ENCODE measurements at places on chromosomes 7 and 10. TPM values are rescaled to one million over a fixed set of nuclear protein-coding genes. Genes with fewer than 3 reads are reported as not detected.

- no peak for DNase-seq
These were observed 348.1 kb downstream of the GATA3 start for GRCh38 chr10:8402576-8402975.

Gene CCL24
- not detected for total RNA-seq

DNA sequence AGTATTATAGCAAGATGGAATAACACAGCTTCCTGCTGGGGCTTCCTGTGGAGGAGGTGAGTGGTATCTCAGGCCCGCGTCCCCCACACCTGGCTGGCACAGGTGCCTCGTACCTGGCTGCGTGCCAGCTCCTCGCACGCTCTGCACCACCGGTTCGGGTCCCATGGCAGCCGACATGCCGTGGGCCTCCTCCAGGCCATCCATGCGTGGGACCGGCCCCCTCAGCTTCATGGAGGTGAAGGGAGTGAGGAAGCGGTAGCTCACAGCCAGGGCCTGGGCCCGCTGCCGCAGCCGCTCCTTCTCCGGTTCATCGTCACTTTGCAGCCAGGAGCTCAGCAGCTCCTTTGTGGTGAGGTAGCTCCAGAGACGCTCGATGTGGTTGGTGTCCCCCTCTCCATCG, 90.4 kb downstream of the ITIH5 start:
- no peak for DNase-seq

Gene TMEM270
- total RNA-seq, result not detected

DNA sequence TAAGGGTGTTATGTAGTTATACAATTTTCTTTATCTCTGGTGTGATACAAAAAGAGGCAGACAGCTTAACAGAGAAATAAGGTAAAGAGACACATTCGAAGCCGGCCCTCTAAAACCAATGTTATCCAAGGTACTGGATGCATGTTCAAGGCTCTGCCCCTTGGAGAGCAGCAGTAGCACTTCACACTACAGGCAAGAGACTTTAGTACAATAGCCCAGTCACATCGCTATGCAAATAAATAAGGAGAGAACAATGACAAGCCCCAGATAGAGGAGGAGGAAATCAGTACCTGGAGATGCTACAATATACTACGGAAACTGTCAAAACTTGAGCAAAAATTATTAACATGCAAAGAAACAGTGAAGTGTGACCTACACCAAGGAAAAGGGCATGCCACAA, 111.1 kb downstream of the ITGB1 start:
- no peak for DNase-seq

- DNase-seq, result no peak
These were observed 152.9 kb upstream of the CSTF2T start for GRCh38 chr10:51852297-51852696.

DNA sequence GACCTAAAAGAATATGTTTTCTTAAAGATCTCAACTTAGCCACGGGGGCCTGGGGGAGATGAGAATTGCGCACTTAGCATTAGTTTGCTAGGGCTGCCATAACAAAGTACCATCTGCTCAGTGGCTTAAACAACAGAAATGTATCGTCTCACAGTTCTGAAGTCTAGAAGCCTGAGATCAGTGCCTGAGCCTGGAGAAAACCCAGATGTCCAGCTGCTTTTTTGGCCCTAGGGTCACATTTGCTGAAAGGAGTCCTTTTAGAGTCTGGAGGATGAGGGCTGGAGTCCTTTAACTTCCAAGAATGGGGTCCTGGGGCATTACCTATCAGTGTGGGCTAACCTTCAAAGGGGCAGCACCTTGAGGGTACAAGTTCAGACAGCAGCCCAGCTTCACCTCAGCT, 48.2 kb downstream of the SMURF1 start:
- DNase-seq, result no peak

Gene GPR26
- not detected for total RNA-seq

DNA sequence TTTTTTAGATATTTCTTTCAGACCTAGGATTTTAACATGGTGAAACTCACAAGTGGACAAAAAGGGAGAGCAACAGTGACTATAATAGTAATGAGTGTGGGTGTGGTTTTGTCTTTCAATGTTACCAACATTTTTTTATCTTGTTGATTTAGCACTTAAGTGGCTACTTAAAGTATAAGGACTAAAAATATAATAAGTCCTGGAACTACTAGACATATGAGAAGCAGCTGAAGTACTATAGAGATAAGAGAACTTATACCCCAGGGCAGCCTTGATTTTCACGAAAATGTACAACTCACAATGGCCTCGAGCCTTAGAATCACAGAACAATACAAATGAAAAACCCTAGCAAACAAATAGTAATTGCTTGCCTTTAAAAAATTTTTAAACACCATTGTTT, 1151.8 kb downstream of the TYW1 start:
- no peak for DNase-seq

- DNase-seq, result peak; percentile 56
These were observed 50.5 kb downstream of the PRF1 start for GRCh38 chr10:70551971-70552422.

DNA sequence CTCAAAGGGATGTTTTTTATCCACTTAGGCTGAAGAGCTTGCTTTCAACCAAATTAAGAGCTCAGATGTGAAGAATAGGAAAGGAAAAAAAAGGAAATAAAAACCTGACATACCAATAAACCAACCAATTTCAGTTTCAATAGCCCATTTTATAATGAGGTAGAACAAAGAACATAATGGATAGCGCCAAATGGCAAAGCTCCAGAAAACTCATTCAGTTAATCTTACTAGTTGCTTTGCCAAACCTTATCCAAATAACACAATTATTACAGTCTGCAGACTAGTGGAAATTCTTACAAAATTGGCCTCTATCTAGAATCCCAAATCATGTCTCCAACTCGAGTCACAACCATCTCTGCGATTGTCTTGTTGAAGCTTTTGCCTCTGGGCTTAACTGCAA, 337.0 kb downstream of the CRPPA start:
- DNase-seq, result no peak

GRCh38 chr7:134732728-134733127, 46.7 kb upstream of the CALD1 start:
- no peak for DNase-seq

DNA sequence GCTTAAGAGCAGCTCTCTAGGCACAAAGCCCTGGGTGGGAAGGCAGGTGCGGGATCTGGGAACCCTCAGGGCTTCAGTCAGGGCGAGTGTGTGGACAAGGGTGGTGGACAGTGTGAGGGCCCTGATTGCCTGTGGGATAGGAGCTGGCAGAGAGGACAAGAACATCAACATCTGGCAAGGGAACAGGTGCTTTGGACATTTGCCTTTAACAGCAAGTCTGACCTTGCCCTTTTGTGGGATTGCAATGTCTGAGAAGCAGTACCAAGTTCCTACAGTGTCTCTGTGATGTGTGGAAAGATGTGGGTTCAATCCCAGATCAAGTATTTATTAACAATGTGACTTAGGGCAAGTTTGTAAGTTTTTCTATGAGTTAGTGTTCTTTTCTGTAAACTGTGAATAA, 46.7 kb downstream of the TFAM start:
- no peak for DNase-seq

Gene IRF5
- total RNA-seq, result 8.5 TPM

DNA sequence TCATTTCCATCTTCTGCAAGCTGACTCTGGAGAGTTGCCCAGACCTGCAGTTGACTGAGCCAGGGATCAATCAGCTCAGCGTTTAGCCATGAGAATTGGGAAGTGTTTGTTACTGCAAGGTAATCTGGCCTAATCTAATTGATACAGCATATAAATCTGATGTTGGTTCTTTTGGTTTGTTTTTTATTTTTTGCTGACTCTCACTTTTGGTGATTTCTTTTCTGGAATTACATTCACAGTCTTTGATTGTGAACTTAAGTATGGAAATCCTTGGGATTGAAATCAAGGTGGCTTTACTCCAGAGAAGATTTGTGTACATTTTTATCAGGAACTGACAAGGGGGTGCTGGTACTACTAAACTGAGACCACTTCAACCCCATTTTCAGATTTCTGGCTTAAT, 1.7 kb upstream of the GIMAP6 start:
- DNase-seq, result no peak

Gene CPA5
- total RNA-seq, result not detected

GRCh38 chr10:11705722-11706121, 36.5 kb upstream of the ECHDC3 start:
- DNase-seq, result no peak

DNA sequence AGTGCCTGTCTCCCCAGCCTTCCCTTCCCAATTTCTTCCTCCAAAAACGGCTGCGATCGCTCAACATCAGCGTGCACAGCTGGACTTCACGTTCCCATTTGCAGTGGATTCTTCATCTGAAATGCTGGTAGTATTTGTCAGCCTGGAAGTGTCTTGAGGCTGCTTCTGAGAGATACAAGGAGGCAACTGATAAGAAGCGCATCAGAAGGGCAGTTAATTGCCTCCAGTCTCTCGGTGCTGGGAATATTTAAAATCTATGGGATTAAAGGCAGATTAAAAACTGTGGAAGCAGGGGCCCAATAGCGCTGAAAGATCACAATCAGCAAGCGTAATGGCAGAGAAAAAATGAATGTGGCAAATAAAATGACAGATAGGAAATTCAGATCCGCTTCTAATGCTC, 450.0 kb downstream of the GATA3 start:
- no peak for DNase-seq

GRCh38 chr10:131553581-131553980, 242.1 kb upstream of the TCERG1L start:
- no peak for DNase-seq

Gene ANKRD22
- total RNA-seq, result 0.12 TPM

GRCh38 chr10:14926722-14927416, 27.0 kb downstream of the DCLRE1C start:
- DNase-seq, result no peak

Gene ACTR3C
- total RNA-seq, result 22.1 TPM

Gene LEP
- not detected for total RNA-seq

GRCh38 chr10:71125749-71126107, 86.6 kb upstream of the UNC5B start:
- DNase-seq, result no peak

- DNase-seq, result no peak
These were observed 16.5 kb downstream of the BTBD16 start for GRCh38 chr10:122287570-122287969.

- no peak for DNase-seq
These were observed 41.3 kb downstream of the WNT2 start for GRCh38 chr7:117281562-117281961.

Gene SHH
- 4.4 TPM for total RNA-seq

DNA sequence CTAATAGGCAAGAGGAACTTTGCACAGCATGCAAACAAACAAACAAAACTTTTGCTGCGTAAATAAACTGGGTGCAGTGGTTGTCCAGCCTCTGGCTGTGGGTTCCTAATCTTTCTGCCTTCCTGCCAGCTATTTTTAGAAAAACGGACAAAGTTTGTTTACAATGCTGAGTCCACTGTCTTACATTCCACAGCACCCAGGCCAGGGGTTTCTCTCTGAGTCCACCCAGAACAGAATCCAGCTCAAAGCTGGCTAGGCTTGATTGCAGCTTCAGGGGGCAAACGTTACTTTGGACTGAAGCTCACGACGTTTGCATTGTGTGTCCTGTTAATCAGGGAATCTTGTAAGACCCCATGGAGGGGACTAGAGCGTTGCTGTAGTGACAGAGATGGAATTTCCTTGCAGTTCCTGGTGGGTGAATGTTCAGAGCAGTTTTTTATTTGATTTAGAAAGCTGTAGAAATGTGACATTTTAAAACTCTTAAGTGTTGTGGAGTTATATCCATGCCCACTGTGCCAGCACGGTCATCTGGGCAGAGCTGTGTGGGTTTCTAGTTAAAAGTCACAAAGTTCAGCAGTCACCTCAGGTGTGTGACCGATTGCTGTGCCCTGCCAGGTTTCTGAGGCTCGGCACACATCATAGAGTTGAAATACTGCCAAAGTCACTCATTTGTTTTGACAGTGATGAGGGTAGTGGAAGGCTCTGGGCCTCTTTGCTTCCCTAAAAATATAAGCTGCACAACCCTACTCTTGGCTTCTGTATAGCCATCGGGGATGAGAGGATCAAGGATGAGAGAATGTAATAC, 247.0 kb downstream of the STK31 start:
- no peak for DNase-seq

DNA sequence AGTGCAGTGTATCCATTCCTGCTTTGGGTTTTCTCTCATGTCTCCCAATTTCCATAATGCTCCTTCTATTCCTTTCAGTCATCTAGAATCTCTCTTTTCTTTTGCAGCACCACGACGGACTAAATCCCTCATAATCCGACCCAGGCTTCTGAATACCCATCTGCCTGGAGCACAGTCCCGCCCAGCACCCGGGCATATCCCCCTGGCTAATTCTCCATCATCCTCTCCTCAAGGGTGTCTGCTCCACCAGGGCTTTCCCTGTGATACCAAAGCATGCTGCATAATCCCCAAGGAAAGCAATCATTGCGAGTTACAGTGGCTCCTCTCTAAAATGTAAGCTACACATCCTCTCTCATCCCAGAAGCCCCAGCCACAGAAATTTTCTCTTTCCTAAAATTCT, 321.9 kb downstream of the CCDC3 start:
- DNase-seq, result no peak

DNA sequence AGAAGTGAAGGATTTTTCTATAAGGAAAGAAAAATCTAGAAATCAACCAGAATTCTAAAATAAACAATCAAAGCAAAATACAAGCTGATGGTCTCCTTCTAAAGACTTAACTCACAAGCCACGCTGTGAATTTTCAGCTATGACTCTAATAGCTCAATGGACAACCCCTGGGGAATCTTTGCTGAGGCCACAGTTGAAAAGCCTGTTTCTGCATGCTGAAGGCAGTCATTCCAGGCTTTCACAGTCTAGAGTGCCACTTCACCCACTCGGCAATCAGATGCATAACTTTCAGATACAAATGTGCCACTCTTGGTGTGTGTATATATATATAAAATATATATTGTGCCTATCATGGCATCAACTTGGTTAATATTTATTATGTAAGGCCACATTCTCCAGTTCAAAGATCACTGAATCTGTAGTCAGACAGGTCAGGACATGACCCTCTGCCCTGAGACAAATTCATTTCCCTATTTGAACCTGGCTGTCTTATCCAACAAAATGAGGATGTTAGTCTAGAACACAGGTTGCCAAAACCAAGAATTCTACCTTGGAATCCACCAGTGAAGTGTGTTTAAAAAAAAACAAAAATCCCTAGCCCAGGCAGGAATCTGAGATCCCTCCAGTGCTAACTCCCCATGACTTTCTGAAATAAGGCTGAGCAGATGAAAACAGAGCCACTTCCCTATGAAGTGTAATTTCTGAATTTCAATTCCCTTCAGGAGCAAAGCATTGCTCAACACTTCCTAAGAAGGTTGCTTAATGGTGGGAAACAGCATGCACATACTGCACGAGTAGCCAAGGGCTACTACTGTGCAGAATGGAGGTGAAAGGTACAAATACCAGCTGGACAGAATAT, 9.9 kb downstream of the LIPA start:
- no peak for DNase-seq

DNA sequence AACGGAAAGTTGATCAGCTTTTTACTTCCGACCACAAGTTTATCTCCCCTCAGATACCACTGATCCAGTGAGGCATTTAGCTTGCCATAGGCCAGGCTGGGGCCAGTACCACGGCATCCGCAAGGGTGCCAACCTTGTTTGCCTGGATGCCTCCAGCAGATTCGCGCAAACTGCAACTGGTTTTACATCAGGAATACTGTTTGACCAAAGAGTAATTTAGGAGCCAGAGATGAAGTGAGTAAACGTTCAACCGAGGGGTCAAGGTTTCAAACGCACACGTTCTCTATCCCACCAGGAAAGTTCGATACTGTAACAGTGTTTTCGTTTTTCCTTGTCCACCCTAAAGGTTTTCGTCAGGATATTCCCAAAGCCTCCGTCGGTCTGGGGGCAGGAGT, 266 bp upstream of the MDFIC start:
- DNase-seq, result peak; percentile 50

- no peak for DNase-seq
These were observed 124.2 kb downstream of the FAM53B start for GRCh38 chr10:124619802-124620490.

- no peak for DNase-seq
These were observed 77.9 kb upstream of the LRRN3 start for GRCh38 chr7:111012799-111013675.

All from epithelial cell of proximal tubule (primary cell).